H54 (cell line): ENCODE measurements at places on chromosomes 2 and 18.
A peak's percentile ranks its signal among the peaks of the same experiment; 100 is the strongest.

DNA sequence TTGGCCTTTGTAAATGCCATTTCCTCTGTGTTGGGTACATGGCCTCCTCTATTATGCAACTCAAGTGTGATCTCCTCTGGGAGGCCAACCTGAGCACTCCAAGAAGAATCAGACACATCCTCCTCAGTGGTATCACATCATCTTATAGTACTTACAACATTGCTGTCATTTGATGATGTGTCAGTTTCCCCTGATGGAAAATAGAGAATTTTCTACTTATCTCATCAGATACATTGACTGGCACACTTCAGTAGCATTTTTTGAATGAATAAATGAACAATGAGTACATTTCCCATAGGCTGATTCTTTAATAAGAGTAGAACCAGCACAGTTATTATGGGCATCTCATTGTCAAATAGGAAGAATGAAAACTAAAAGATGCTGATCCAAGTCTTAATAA, 86.6 kb upstream of the NXPH2 start:
- DNase-seq = no peak

- no peak for DNase-seq
Measured at GRCh38 chr2:173205375-173205774, 129.7 kb downstream of the MAP3K20 start.

DNA sequence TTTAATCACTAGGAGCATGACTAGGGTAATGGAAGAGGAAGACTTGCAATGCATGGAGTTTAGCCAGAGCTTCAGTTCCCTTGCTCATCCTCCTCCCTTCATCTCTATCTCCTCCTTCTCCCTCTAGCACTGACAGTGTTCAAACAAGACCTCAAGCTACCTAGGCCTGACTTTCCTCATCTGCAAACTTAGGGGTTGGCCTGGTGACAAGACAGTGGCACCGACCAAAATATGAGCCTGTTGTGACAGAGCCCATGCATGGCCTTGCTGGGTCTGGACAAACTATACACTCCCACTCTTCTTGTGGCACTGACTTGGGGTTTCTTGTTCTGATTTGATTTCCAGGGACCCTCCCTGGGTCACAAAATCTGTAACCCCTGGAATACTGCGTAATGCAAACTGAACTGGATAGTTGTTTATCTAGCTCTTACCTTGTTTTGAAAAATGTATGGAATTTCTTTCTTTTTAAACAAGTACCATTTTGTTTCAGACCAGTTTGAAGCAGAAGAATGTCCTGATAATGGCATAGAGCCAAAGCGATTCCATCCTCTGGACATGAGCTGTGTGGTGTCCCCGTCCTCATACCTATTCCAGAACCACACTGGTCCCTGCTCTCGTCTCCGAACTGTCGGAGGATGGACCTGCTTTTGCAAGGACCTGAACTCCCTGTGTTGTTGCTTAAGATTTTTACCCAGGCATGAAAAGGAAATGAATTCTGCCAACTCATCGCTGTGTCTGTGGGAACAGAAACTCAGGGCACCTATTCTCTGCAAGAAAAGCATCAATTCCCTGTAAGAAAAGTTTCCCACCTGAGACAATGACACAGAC, 33.4 kb upstream of the PPP4R1 start:
- DNase-seq = no peak

DNA sequence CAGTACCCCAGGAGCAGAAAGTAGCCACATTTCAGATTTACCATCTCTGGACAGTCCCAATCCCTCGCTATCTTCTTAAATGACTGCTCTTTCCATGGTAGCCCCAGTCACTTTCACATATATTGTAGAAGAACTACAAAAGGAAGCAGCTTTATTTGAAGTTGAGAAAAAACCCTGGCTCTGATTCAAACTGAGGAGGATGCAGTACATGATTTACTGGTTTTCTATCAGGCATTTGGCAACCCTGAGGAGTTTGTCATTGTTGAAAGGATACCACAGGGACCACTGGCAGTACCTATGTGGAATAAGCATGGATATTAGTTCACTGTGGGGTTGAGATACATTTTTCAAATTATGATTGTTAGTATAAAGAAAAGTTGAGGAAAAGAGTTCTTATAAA, 640.9 kb upstream of the SETBP1 start:
- DNase-seq = no peak

GRCh38 chr2:176187899-176188773, at the start of gene HOXD1:
HOXD1 (plus strand) TSS chr2:176188668; CDS start chr2:176188802, 134 bp downstream.
- DNase-seq = peak; percentile 73

- no peak for DNase-seq
Measured at GRCh38 chr2:103222969-103223368, 461.1 kb downstream of the TMEM182 start.

DNA sequence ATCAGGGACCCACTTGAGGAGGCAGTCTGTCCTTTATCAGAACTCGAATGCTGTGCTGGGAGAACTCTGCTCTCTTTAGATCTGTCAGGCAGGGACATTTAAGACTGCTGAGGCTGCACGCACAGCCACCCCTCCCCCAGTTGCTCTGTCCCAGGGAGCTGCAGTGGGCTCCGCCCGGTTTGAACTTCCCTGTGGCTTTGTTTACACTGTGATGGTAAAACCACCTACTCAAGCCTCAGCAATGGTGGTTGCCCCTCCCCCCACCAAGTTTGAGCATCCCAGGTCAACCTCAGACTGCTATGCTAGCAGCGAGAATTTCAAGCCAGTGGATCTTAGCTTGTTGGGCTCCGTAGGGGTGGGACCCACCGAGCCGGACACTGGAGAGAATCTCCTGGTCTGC, 11.8 kb upstream of the LHCGR start:
- DNase-seq = no peak

GRCh38 chr2:180130403-180130802, 123.3 kb upstream of the CWC22 start:
- no peak for DNase-seq

- no peak for DNase-seq
Measured at GRCh38 chr2:241029599-241030332, 31.3 kb downstream of the SNED1 start.

DNA sequence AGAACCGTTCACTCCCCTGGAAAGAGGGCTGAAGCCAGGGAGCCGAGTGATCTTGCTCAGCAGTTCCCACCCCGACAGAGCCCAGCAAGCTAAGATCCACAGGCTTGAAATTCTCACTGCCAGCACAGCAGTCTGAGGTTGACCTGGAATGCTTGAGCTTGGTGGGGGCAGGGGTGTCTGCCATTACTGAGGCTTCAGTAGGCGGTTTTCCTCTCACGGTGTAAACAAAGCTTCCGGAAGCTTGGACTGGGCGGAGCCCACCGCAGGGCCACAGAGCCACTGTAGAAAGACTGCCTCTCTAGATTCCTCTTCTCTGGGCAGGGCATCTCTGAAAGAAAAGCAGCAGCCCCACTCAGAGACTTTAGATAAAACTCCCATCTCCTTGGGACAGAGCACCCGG, 180.8 kb downstream of the WDR7 start:
- DNase-seq = no peak

- no peak for DNase-seq
Measured at GRCh38 chr2:210224591-210224940, 681 bp downstream of the ACADL start.

DNA sequence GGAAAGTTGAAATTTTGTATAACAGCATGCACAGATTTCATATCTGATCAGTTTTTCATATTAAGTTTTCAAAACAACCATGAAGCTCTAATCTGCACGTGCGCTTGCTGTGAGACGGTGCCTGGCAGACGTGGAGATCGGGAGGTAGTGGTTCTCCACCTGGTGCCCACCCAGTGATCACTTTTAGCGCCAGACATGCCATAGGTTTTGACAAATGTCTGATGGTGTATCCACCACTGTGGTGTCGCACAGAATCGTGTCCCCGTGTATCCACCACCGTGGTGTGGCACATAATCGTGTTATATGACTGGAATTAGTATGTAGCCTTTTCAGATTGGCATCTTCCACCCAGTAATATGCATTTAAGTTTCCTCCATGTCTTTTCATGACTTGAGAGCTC, 40.9 kb upstream of the KCNG2 start:
- no peak for DNase-seq

GRCh38 chr2:17301437-17301836, 216.8 kb downstream of the RAD51AP2 start:
- no peak for DNase-seq

- no peak for DNase-seq
Measured at GRCh38 chr18:59719544-59720181, 22.4 kb upstream of the CCBE1 start.

DNA sequence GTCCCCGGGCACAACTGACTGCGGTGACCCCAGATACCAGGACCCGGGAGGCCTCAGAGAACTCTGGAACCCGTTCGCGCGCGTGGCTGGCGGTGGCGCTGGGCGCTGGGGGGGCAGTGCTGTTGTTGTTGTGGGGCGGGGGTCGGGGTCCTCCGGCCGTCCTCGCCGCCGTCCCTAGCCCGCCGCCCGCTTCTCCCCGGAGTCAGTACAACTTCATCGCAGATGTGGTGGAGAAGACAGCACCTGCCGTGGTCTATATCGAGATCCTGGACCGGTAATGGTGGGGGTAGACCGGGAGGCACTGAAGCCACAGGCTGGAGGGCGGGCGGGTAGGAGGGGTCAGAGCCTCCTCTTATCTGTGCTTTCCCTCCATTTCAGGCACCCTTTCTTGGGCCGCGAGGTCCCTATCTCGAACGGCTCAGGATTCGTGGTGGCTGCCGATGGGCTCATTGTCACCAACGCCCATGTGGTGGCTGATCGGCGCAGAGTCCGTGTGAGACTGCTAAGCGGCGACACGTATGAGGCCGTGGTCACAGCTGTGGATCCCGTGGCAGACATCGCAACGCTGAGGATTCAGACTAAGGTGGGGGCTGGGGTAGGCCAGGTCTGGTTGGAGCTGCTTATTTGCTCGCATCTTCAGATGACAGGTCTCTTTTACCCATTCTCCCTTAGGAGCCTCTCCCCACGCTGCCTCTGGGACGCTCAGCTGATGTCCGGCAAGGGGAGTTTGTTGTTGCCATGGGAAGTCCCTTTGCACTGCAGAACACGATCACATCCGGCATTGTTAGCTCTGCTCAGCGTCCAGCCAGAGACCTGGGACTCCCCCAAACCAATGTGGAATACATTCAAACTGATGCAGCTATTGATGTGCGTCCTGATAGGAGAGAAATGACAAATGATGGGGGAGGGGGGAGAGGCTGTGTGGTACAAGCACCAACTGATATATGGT, 780 bp downstream of the HTRA2 start:
- DNase-seq = no peak

- no peak for DNase-seq
Measured at GRCh38 chr2:206068207-206068606, 17.8 kb downstream of the INO80D start.

GRCh38 chr2:148350199-148350598, 294.4 kb upstream of the EPC2 start:
- DNase-seq = no peak

DNA sequence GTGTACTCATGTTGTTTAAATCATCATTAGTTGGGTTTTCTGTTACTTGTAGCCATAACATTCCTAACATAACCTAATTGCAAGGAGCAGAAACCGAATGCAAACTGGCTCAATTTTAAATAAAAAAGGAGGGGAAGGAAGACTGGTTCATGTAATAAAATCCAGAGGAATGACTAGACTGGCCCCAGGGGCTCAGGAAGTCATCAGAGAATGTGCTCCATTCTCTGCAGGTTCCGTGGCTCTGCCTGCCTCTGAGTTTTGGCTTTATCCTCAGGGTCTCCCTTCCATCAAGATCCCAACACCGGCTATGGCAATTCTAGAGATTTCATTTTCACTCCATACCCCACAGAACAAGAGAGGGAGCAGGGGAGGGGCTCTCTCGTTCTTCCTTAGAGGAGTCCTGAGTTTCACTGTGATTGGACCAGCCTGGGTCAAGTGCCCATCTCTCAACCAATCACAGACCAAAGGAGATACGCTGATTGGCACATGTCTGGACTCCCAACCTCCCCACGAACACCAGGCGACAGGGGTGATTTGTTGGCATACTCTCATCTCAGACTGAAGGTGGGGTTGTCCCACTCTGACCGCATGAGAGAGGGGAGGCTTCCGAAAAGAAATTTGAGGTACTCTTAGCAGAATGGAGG, 64.8 kb downstream of the NPPC start:
- DNase-seq = no peak

DNA sequence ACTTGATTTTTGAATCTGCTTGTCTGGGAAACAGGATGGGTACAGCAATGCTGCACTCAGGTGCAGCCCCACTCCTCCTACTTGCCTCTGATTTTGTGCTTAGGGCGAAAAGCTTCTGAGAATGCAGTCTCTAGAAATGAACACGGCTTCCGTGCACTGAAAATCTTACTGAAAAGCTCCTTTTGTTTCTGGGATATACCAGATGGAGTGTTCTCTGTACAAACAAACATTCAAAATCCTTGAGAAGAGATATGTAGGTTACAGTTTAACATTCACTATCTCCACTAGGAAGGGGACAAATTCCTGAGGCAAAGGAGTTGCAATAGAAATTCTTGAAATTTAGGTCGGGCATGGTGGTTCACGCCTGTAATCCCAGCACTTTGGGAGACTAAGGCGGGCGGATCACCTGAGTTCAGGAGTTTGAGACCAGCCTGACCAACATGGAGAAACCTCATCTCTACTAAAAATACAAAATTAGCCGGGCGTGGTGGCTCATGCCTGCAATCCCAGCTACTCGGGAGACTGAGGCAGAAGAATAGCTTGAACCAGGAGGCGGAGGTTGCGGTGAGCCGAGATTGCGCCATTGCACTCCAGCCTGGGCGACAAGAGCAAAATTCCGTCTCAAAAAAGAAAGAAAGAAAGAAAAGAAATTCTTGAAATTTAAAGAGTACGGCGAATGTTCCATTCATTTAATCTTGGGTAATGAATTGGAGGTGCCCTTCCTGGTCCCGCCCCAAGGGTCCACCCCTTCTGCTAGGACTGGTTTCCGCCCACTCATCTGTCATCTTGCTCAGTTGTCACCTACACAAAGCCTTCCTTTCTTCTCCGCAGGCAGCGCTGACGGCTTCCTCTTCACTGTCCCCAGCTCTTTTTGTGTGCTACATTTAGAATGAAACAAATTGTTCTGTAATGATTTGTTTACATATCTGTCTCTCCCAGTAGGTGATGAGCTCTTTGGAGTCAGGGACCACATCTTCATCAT, 92.4 kb downstream of the SOCS6 start:
- no peak for DNase-seq

DNA sequence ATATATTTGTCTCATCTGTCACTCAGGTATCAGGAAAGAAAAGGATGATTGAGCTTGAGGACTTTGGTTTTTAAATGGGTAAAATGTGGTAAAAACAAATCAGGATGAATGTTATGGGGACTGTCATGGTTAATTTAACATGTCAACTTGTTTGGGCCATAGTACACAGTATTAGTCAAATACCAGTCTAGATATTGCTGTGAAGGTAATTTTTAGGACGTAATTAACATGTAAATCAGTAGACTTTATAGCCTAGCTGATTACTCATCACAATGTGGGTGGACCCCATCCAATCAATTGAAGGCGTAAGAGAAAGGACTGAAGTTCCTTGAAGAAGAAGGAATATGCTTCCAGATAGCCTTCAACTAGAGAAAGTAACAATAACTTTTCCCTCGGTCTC, 275.7 kb upstream of the ZNF804A start:
- no peak for DNase-seq

GRCh38 chr2:222794585-222795449, 66.0 kb upstream of the ACSL3 start:
- no peak for DNase-seq

GRCh38 chr2:24049485-24050021, at the start of gene FKBP1B:
FKBP1B (plus strand) TSS chr2:24049741; CDS start chr2:24049850, 109 bp downstream.
- peak; percentile 47 for DNase-seq
